ENCODE measurements at places on chromosomes 12 and 14. TPM values are rescaled to one million over a fixed set of nuclear protein-coding genes. Genes with fewer than 3 reads are reported as not detected.

The OVCH1 gene
- polyA plus RNA-seq, result 0.49 TPM

The RAB21 gene
- 65.9 TPM for polyA plus RNA-seq

The AP4S1 gene
- polyA plus RNA-seq, result 20.2 TPM

The RAD51AP1 gene
- polyA plus RNA-seq, result 22.7 TPM

The IFT43 gene
- 42.4 TPM for polyA plus RNA-seq

The IFNG-AS1 gene
- not detected for polyA plus RNA-seq

The PSMA6 gene
- polyA plus RNA-seq, result 150 TPM

The TMEM117 gene
- polyA plus RNA-seq, result 12.3 TPM

The SCN8A gene
- polyA plus RNA-seq, result 2.0 TPM

The PPP1R1A gene
- 54.2 TPM for polyA plus RNA-seq

The CMA1 gene
- polyA plus RNA-seq, result 0.19 TPM

DNA sequence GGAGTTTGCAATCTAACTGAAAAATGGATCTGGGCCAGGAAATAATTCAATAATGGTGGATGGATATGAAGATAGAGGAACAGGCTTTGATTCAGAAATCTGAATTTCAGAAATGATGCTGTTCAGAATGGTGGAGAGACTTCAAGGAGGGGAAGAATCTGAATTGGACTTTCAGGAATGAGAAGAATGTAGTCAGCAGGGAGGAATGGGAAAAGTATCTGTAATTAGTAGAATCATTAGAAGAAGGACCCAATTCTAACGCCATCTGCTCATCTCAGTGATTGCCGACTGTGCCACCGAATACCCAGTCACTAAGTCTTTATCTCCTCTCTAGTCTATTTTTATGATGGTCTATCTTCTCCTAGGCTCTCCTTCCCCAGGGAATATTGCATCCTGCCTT lies 363.2 kb downstream of the GALC start:
- DNase-seq, result no peak

DNA sequence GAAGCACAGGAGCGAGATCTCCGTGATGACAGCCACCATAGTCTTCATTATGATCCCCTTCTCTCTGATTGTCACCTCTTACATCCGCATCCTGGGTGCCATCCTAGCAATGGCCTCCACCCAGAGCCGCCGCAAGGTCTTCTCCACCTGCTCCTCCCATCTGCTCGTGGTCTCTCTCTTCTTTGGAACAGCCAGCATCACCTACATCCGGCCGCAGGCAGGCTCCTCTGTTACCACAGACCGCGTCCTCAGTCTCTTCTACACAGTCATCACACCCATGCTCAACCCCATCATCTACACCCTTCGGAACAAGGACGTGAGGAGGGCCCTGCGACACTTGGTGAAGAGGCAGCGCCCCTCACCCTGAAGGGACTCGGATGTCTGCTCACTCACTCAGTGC lies 775 bp downstream of the OR10P1 start:
- no peak for DNase-seq

GRCh38 chr12:82635263-82635662 lies 51.4 kb upstream of the TMTC2 start:
- no peak for DNase-seq

DNA sequence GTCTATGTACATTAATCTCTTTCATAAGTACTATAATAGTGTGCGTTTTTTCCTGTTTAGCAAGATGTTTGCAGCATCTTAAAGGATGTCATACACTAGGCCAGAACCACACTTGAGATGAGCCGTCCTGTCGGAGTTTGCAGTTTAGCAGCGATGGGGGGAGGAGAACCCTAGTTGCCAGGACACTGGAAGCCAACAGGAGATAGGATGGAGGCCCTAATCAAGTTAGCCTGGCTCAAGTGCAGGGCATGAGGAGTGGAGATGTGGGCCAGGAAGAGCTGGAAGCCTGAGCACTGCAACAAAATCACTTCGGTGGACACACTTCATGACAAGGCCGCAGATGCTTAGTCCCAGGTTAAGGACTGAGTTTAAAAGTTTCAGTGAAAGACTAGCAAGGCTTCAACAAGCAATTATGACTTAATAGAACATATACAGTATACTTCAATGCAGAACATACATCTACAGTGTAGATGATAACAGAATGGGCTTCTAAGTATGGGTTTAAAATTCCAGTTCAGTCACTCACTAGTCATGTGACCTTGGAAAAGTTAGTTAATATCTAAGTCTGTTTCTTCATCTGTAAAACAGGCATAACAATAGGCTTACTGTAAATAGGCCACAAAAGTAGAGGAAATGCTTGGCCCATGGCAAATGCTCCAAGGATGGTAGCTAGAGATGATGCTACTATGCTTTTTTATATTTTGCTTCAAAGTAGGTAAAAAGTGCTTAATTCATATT lies 77.1 kb downstream of the PTPN21 start:
- DNase-seq, result no peak

DNA sequence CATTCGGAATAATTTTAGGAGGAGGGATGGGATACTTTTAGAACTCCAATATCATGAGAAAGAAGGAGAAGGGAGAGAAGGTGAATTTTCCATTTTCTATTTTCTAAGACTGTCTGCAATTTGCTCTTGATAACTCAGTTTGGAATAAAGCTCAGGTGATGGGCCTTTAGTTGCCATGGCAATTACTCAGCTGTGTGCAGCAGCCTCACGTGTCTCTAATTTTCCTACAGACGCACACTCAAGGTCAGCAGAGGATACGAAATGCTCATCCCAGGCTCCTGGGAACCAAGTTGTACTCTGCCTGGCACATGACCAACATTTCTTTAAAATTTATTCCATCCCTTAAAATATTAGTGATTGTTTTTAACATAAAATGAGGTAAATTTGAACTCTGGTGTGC lies 76.7 kb downstream of the TTC8 start:
- no peak for DNase-seq

DNA sequence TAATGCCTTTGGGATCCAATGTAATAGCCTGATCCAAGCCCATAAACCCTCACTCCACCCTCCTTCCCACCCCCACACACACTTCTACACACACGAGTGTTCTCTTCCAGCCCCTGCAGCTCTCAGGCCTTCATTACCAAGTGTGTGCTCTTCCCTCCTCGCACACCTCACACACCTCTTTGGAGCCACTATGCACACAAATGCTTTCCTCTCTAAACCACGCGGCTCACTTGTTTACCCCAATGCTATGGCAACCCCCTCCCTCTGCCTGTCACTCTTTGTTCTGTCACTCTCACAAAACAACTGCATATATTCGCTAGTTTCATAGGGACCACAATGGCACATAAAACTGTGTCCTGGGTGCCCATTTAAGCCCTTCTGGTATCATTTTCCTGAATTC lies 35.1 kb downstream of the PPP2R5E start:
- no peak for DNase-seq

DNA sequence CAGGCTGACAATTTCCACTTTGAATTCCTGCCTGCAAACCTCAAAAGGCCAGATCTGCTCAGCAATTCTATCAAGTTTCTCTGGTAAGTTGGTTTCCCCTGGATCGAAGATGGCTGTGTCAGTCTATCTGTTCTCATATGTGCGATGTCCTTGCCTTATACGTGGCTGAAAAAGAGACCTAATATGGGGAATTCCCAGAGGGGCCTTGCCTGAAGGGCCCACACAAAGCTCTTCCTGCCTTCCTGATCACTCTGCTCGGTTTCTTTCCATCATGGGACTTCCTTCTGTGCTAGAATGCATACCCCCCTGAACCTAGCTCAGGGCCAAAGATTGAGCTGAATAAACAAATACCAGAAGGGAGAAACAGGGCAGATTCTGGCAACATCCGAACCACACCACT lies 13.2 kb downstream of the TCL1B start:
- no peak for DNase-seq

- DNase-seq, result no peak
These were observed 32.9 kb downstream of the C14orf132 start for GRCh38 chr14:96072076-96072475.

- no peak for DNase-seq
These were observed 25.2 kb downstream of the ARHGAP5 start for GRCh38 chr14:32102152-32102787.

DNA sequence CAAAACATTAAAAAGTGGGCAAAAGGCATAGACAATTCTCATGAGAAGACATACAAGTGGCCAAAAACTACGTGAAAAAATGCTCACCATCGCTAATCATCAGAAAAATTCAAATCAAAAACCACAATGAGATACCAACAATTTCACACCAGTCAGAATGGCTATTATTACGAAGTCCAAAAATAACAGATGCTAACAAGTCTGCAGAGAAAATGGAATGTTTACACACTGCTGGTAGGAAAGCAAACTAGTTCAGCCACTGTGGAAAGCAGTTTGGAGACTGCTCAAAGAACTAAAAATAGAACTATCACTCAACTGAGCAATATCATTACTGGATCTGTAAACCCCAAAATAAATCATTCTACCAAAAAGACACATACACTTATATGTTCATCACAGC lies 76.2 kb downstream of the PRKD1 start:
- no peak for DNase-seq

- DNase-seq, result no peak
These were observed 19.3 kb downstream of the SLC25A3 start for GRCh38 chr12:98612696-98613334.

GRCh38 chr14:64502887-64503433 lies 678 bp downstream of the ZBTB25 start:
- DNase-seq, result no peak

DNA sequence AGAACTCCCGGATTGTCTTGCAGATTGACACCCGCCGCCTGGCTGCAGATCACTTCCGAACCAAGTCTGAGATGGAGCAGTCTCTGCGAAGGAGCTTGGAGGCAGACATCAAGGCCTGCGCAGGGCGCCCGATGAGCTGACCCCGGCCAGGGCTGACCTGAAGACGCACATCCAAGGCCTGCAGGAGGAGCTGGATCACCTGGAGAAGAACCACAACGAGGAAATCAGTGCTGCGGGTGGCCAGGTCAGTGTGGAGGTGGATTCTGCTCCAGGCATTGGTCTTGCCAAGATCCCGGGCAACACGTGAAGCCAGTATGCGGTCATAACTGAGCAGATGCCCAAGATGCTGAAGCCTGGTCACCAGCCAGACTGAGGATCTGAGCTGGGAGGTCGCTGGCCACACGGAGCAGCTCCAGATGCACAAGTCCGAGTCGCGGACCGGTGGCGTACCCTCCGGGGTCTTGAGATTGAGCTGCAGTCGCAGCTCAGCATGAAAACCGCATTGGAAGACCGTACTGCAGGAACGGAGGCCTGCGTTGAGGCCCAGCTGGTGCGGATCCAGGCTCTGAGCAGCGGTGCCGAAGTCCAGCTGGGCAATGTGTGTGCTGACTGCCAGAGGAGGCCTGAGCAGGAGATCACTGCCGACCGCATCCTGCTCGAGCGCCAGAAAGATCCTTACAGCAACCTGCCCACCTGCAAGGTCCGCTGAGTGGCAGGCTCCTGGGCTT lies 12.4 kb upstream of the A2M start:
- no peak for DNase-seq

DNA sequence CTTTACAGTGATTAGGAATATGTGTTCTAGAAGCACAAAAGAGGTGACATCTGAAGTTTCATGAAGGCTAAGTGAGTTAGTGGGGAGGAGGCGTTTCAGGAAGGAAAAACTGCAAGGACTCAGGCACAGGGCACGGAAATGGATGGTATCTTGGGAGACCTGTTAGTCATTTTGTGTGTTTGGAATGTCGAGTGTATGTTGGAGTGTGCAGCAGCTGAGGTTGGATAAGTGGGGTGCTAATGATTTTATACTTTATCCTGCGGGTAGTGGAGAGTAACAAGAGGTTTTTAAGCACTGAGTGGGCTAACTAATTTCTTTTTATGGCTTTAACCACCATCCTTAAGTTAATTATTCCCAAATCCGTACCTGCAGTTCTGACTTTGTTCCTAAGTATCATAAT lies 571.5 kb upstream of the FBXO33 start:
- no peak for DNase-seq

GRCh38 chr12:121769831-121770301 lies 23.6 kb downstream of the RHOF start:
- no peak for DNase-seq

DNA sequence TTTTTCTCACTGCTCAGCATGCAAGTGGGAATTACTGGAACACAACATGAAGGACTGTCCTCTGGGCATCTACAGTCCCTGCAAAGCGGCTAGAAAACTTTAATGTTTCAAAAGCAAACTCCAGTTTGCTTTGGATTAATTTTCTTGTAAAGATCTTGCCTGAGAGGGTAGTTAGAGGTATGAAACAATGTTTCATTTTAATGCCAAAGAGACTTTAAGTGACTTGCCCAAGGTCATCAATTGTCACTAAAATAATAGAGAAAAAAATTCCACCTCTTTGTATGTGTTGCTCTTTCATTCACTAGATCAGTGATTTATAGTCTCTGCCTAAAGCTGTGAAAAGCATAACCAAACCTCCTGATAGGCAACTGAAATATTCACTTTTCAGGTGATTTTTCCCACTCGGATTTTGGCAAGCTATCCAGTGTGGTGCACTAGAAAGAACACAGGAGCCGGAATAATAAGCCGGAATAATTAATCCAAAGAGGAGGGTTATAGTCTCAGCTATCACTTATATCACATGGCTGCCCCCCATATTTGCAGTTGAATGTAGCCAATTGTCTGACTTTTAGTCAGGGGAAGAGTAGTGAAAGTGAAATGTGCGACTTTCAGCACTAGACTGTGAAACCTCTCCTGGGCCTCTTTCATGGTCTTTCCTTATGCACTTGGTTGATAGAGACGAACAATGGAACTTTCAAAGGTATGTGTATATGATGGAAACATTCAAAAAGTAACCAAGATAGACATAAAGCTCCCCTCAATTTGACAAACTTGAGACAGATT lies 107.7 kb downstream of the SLC6A15 start:
- no peak for DNase-seq

DNA sequence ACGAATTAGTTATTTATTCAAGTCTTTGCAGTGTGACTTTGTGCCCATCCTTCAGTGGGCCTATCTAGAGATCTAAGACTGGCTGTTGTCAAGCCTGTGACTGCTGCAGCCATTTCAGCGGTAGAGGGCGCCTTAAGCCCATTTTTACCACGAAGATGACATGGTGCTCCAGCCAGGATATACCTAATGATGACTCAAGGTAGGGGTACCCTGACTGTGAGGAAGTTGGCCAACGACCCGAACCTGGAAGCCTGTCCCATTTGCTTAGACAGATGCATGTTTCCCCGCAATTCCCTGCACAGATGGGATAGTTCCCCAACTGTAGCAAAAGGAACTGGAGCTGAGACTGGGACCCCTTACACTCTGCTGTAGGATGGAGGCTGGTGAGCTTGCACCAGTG lies 41.3 kb downstream of the RAB3IP start:
- no peak for DNase-seq

Data from renal cortex interstitium (tissue), 15 donors.